ENCODE measurements at places on chromosomes 6 and 20.

DNA sequence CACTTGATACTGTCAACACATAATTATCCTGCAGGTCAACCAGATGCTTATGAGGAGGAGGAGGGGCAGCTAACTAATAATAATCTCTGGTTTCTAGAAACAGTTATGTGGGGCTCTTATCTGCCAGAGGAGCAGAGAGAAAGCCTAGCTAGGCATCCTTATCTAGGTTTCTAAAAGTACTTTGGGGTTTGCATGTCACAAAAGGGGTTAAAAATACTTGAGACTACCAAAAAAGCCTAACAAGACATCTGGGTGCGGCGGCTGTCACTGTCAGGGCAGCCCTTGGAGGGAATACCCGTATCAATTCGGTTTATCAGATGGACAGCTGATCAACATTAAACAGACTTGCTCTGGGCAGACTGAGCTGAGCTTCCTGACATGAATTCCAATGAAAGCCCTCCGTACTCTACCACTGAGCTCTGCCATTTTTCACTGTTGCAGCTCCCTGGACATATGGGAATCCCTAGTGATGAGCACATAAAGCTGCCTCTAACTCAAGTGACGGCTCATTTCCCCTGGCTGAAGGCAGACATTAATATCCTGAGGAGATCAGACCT, 166.6 kb downstream of the PDSS2 start:
- no peak for DNase-seq

DNA sequence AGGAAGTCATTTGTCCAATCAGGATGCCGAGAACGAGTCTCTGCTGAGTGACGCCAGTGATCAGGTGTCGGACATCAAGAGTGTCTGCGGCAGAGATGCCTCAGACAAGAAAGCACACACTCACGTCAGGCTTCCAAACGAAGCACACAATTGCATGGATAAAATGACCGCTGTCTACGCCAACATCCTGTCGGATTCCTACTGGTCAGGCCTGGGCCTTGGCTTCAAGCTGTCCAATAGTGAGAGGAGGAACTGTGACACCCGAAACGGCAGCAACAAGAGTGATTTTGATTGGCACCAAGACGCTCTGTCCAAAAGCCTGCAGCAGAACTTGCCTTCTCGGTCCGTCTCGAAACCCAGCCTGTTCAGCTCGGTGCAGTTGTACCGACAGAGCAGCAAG, 281.5 kb downstream of the TSHZ2 start:
- no peak for DNase-seq

DNA sequence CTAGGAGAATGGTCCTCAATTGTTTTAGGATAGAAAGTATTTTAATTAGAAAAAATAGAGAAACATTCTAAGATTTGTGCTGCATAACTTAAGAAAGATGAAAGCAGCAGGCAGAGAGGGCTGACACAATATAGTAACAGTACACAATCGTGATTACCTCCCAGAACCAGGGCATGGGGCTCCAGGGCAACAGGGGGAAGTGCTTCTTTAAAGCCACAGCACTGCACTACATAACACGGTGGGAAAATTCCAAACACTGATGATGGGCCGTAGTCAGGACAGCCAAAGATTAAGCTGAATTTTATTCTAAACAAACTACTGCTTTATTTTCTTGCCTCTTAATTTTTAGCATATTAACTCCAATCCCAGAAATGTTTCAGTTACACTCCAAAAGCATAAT, 14.4 kb downstream of the EXOC2 start:
- DNase-seq = no peak

DNA sequence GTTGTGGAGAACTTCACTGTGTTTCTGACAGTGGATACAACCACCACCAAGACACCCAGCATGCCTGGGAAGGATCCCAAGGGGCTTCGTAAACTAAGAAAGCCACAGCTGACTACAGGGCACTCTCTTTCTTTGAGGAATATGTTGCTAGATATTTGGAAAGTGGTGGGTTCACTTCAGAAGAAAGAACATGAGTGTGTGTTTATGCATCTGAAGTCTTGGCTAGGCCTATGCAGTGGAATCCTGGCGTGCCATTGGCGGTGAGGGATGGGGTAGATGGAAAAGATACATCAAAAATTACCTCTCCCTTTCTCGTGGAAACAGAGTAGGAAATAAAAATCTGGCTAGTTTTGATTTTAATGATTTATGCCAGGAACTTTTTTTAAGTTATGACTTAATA, 187.7 kb downstream of the PDE7B start:
- DNase-seq = no peak

DNA sequence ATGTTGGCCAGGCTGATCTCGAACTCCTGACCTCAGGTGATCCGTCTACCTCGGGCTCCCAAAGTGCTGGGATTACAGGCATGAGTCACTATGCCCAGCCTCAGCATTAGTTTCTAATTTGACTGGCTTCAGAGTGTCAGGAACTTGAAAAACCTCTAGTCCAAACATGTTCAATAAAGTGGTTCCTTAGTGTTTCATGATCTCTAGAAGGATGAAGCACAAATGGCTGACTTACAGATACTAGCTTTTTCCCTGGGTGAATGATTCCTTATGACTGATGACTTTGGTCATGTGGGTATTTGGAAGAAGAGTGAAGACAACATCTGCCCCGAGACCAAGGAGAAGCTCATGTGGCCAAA, 16.4 kb downstream of the GLYATL3 start:
- DNase-seq = no peak

GRCh38 chr6:139355777-139356445, 18.5 kb downstream of the CITED2 start:
- DNase-seq = no peak

- DNase-seq = no peak
Measured at GRCh38 chr6:134482593-134483270, 164.8 kb upstream of the SGK1 start.

DNA sequence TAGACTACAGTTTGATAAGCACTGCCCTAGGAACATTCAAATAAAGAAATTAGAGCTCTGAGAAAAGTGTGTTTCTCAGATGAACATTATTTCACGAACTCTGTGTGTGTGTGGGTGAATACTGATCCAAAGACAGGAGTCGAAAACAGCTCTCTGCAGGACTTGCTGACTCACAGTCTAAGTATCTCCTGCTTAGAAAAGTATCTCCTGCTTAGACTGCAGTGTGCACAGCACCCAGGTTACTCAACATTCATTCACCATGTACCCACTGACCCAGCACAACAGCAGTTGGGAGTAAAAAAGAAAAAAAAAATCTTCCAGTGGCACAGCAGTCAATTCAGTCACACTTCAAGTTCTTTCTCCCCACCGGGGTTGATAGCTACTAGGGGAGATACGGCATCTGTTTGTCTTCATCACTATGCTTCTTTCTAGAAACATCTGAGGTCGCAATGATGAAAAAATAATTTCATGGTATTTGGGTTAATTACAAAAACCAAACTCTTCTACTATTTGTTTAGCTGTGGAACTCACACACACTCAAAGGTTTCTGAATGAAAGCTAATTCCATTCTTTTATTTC, 48.0 kb downstream of the GCLC start:
- no peak for DNase-seq

DNA sequence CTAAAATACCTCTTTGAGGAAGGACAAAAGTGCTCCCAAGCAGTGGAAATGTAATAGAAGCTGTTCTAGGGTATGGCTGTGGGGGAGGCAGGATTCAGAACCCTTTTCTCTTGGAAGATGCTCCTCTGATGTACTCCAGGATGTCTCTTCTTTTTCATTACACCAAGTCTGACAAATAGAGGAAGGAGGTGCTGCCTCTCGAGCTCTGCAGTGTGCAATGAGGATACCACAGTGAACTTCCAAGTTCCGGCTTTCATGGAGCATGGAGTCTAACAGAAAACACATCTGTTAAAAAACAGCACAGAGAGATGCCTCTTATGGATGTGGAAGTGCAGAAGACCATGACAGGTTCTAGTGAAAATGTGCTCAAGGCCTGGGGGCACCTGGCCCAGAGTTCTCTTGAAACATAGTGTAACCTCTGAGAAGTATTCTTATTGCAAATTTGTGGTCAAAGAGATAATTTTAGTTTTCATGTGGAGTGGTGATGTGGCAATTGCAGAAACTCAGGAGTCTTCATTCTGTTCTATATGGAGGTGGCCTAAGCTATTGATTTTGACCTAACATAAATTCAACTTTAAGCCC, 362.0 kb upstream of the CITED2 start:
- no peak for DNase-seq

DNA sequence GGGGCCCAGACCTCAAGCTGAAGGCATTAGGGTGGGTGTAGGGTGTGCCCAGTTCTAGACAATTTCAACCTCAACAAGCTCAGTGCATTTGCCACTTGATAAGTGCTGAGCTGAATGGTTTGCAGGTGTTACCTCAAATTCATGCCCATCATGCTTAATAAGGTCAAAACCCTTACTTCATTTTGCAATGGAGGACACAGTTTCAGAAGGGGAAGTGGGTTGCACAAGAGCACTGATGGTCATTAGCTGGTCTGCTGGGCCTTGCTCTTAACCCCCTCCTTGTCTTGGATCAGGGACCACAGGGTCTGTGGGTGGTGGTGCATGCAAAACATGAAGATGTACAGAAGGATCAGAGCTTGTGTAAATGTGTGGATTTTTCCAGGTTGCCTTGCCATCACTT, 71.0 kb upstream of the SIRPA start:
- DNase-seq = no peak

- no peak for DNase-seq
Measured at GRCh38 chr6:160363016-160363996, 15.1 kb downstream of the SLC22A3 start.

- DNase-seq = no peak
Measured at GRCh38 chr20:39278230-39278788, 316.2 kb downstream of the DHX35 start.

- DNase-seq = no peak
Measured at GRCh38 chr6:40894962-40895799, 143.8 kb downstream of the UNC5CL start.

DNA sequence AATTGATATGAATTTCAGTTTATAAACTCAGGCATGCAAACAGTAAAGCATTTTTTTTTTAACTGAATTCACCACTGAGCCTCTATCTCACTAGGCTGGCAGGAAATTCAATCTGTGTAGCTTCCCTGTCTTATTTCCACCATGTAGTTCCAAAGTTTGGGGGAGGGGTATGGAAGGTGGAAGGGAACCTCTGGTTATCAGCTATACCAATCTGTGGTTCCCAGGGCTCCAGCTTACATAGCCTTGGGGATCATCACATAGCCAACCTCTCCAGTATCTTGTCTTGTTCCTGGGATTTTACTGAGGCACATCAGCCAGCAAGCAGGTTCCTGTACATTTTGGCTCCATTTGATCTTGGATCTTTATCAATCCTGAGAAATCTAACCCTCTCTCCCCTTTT, 15.6 kb downstream of the RAD21L1 start:
- DNase-seq = no peak

DNA sequence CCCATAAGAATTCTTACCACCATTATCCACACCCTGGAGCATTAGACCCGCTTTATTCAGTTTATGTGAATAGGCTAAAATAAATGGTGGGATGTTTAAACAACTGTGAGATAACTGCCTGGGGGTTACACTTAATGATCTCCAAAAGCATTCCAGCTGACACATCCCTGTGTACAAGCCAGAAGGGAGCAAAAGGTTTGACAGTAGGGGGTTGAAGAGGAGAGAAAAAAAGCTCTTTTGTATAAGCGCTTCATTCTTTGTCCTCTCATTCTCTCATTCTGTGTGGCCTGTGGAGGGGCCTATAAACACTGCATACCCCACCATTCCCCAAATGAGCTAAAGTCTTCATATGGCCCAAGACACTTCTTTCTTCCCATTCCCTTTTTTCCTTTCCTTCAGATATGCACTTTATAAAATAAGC, 30.8 kb upstream of the COL21A1 start:
- no peak for DNase-seq

DNA sequence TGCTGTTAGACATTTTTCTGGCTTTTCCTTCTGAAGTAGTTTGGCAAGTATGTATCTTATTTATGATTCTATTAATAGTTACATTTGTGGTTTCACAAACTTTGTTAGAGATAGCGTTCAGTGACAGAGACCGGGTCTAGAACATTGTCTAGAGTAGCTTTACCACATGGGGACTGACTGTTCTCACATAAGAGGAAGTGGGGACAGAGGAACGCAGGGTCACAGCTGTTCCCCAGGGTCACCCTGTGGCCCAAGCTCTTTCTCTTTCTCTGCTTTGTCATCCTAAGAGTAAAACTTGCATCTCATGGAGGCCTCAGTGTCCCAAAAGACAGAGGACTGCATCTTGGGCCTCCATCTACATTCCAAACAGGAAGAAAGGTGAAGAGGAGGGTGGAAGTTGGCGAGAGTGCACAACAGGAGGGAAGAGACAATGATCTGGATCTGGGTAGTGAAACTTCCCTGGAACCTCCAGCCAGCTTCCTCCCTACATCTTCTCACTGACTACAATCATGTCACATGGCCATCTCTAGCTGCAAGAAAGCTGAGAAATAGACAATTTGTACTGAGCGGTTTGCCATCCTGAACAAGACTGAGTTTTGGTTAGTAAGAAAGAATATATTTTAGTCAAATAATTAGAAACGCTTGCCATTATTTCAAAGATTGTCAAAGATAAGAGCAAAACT, 645.8 kb upstream of the ARID1B start:
- DNase-seq = no peak

DNA sequence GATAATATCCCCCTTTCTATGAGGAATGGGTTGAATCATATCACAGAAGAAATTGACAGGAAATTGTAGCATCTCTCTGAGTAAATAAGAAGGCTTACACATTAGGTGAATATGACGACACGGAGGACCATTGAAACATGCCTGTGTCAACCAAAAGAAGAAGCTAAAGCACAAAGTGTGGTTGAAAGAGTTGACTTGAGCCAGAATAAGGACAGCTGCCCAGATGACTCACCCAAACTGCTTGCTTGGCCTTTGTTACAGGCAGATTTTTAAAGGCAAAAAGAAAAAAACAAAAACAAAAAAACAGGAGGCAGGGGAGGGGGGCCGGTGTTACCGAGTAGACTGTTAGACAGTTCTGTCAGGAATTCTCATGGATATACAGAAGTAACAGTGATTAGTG, 129.8 kb upstream of the EDN1 start:
- no peak for DNase-seq

DNA sequence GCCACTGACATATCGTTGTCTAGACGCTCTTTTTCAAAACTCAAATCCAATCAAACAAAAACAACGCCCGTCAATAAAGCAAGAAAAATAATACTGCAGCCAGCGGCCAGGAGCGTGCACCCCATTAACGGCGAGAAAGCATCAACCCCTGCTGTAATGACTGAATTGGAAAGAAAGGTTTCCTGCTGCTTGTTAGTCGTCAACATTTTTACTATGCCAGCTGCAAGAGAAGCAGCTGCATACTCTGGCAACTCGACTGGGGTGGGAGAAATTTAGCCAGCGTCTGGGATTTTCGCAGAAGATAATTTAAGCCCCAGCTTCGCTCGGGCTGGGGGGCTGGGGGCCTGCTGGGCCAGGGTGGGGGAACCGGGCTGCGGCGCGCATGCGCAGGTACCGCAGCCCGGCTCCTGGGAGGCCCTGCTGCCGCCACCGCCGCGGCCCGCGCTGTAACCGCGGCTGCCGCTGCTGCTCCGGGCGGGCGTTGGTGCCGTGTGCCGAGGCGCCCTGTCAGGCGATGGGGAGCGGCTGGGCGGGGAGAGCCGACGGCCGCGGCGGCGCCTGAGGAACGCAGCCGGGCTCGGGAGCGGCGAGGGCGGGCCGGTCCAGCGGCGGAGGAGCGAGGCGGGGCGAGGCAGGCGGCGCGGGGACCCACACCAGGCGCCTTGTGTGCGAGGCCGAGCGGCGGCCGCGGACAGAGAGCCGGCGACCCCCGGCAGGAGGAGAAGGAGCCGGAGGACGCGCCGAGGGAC, 732 bp upstream of the STXBP5 start:
- DNase-seq = peak; percentile 70

All from stimulated activated CD8-positive, alpha-beta memory T cell treated with anti-CD3 and anti-CD28 coated beads, Interleukin-4, amount 100 ng/mL, for 48 hours (primary cell).